Astrocyte (in vitro differentiated cells and primary cell): ENCODE measurements at places on chromosomes 1 and 21. TPM values are rescaled to one million over a fixed set of nuclear protein-coding genes. Genes with fewer than 3 reads are reported as not detected.

GRCh38 chr1:183487674-183488442 lies 15.6 kb downstream of the SMG7 start:
- no peaks in the 10 kb centered on the region for H3K36me3 ChIP-seq
- no peak overlapping the region for H3K4me3 ChIP-seq
- no peaks in the 10 kb centered on the region for H3K4me1 ChIP-seq

- H3K27ac ChIP-seq = peak overlapping the region; percentile 98
- H3K36me3 ChIP-seq = peaks cover 20% of the 10 kb centered on the region
- peak overlapping the region; percentile 92 for H3K4me3 ChIP-seq
- H3K27me3 ChIP-seq = no peaks in the 10 kb centered on the region
- DNase-seq = peak; percentile 24
These were observed 526 bp downstream of the TPR start for GRCh38 chr1:186374303-186375151.

DNA sequence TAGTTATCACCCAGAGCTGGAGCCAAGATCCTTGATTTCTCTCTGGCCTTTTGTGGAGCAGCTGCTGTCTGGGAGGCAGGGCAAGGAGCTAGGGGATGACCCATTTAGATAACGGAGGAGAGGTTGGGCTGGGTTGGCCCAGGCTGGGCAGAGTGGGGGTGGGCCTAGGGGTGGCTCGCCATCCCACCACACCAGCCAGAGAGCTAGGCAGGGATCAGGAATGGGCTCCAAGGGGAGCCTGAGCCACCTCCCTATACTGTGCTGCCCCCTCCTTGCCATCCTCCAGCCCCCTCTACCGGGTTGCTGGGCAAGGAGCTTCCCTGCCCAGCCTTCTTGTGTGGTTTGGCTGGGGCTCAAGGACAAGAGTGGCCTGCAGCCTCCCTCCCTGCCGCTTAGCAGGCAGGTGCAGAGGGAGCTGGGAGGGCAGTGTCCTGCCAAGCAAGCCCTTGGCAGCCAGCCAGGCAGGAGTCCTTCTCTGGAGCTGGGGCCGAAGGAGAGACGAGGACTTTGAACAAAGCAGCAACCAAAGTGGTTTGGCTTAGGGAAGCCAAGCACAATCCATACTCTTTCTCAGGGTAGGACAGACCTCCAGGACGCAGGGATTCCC lies 4.1 kb downstream of the NUAK2 start:
- peak; percentile 43 for DNase-seq
- H3K4me1 ChIP-seq = peaks cover 56% of the 10 kb centered on the region
- H3K27me3 ChIP-seq = no peaks in the 10 kb centered on the region
- no peak overlapping the region for H3K27ac ChIP-seq
- H3K36me3 ChIP-seq = no peaks in the 10 kb centered on the region

Gene IL6R
- total RNA-seq = 2.2 and 2.5 TPM in 2 replicates

Gene ITGB2
- total RNA-seq = 0.61 TPM in 1 of 2 replicates, not detected in the other

DNA sequence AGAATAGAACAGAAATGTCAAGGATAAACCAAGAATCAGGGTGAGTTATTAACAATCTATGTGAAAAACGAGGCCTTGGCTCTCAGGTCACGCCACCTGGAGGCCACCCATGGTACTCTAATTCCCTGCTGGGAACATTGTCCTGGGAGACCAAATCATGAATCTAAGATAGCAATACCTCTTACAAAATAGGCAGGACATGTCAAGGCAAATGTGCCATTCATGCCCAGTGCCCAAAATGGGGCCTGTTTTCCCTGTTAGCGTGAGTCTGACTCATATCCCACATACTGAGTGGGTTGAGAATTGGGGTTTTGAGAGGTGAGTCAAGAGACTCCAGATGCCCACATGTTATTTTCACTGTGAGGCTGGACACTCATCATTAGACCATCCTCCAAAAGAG lies 380.8 kb downstream of the HHIPL2 start:
- no peaks in the 10 kb centered on the region for H3K27me3 ChIP-seq
- H3K27ac ChIP-seq = peak overlapping the region; percentile 60
- no peaks in the 10 kb centered on the region for H3K36me3 ChIP-seq
- no peak overlapping the region for H3K4me3 ChIP-seq
- peaks cover 15% of the 10 kb centered on the region for H3K4me1 ChIP-seq

DNA sequence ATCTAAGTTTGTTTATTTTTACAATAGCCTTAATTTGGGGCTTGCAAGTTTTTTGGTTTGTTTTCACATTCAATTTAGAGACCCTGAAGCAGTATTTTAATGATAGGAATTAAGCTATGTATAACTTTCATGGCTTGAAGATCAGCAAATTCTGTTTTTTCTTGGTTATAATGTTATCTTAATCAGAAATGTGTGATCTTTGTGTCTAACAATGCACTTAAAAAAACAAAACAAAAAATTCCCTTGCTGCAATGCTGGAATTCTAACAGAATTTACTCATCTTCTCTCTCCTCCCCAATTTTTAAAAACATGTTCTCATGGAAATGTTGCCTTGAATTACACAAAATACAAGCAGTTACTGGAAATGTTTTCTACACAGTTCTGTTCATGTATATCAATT lies 113.1 kb downstream of the OLFML2B start:
- DNase-seq = peak; percentile 65
- peak overlapping the region; percentile 84 for H3K27ac ChIP-seq
- no peak overlapping the region for H3K4me3 ChIP-seq
- H3K4me1 ChIP-seq = peaks cover 37% of the 10 kb centered on the region

- no peaks in the 10 kb centered on the region for H3K36me3 ChIP-seq
- peaks cover 5% of the 10 kb centered on the region for H3K4me1 ChIP-seq
- peak overlapping the region; percentile 51 for H3K4me3 ChIP-seq
- DNase-seq = no peak
These were observed 3.9 kb upstream of the DENND2D start for GRCh38 chr1:111204201-111204982.

Gene C4BPA
- not detected in 2 replicates for total RNA-seq

Gene CYP4A11
- not detected in 2 replicates for total RNA-seq

DNA sequence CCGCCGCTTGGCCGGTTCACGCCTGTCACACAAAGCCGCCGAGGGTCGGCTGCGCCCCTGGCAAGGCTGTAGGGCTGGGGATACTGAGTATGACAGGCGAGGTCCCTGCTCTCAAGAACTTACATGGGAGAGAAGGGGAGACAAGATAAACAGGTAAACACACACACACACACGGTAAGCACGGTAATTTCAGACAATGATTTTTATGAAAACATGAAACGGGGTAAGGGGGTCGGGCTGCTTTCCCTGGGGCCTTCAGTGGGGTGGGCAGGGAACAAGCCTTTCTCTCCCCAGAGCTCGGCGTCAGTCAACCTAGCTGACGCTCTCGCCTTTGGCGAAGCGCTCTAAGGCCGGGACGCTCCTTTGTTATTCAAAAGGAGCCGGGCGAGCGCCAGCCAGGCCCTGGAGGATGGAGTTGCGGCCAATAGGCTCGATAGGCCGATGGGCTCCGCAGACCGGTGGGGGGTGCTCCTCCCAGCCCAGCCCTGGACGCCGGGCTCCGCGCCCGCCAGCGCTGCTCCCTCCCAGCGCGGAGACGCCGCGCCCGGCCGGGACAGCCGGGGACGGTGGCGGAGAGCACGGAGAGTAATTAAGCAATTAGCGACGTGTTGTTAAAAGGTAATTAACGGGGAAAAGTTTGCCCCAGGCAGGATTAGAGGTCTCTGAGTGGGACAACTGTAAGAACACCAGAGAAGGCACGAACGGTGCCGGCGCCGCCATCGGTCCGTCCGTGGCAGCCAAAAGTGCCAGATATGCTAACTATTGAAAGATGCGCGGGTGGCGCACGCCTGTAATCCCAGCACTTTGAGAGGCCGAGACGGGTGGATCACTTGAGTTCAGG lies 950 bp upstream of the INKA2 start:
- H3K27ac ChIP-seq = peak overlapping the region; percentile 3
- no peaks in the 10 kb centered on the region for H3K27me3 ChIP-seq
- H3K4me3 ChIP-seq = peak overlapping the region; percentile 65
- no peaks in the 10 kb centered on the region for H3K36me3 ChIP-seq
- DNase-seq = peak; percentile 60
